ENCODE measurements at places on chromosomes 7 and 10.

DNA sequence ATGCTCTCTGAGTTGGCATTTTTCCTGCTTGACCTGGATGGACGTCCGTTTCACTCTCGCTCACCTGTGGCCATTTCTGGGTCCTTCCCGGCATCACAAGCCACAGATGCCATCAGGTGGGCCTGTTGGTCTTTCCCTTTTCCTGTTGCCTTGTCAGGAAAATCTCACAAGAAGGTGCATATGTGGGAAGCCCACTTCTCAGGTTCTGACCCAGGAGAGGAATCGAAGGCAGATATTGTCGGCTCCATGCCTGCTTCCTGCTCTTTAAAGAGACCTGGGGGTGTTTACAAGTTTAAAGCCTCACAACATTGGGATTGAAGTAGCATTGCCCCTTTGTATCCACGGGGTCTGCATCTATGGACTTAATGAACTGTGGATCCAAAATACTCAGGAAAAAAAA is 357.9 kb downstream of the RPS24 start:
- no peaks in the 10 kb centered on the region for H3K36me3 ChIP-seq
- no peak overlapping the region for H3K27ac ChIP-seq
- H3K4me1 ChIP-seq, result no peaks in the 10 kb centered on the region
- H3K4me3 ChIP-seq, result no peak overlapping the region
- no peak for DNase-seq
- H3K27me3 ChIP-seq, result no peaks in the 10 kb centered on the region

DNA sequence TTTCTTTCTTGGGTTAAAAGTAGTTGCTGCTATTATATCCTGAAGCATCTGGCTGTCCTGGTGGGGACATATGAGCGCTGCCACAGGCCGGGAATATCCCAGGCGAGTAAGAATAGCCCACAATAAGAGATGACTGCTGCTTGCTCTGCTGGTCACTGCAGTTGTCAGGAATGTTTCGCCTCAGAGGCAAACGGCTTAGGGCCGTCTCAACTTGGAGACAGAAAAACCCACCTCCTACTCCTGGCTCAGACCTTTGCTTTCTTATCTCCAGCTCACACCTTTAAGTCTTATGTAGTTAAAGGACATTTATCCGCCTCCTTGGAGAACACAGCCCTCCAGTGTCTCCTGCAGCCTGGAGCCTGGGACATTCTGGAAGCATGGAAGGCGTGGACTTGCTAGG is at the start of gene GJD4:
Gene GJD4 (plus strand): TSS at position 151 of the 400 bp plus-strand sequence. CDS start 227 bp downstream, at position 378.
- no peak for DNase-seq
- no peak within 1 kb of the TSS for H3K4me3 ChIP-seq
- no peak within 1 kb of the TSS for H3K27ac ChIP-seq

DNA sequence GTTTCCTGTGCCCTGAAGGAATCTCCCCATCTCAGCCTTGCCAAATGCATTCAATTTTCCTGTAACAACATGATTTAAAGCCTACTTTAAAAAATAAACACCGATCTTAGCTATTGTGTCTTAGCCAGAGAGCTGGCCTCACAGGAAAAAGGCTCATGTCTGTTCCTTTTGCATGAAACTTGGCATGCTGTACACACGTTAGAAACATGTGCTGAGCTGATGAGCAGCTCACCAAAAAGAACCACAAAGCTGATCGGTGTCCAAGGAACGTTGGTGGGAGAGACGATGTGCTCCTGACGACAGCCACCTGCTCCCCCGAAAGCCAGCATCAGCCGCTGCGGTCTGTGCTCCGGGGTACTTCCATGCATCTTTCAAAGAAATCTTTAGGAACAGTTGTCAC is 135.9 kb downstream of the ADARB2 start:
- no peak for DNase-seq
- no peaks in the 10 kb centered on the region for H3K36me3 ChIP-seq
- no peak overlapping the region for H3K4me3 ChIP-seq
- no peak overlapping the region for H3K27ac ChIP-seq

- no peaks in the 10 kb centered on the region for H3K4me1 ChIP-seq
- H3K27ac ChIP-seq, result no peak overlapping the region
- H3K27me3 ChIP-seq, result no peaks in the 10 kb centered on the region
- no peak for DNase-seq
Observed at GRCh38 chr10:85319826-85320225, 991.4 kb downstream of the CCSER2 start.

DNA sequence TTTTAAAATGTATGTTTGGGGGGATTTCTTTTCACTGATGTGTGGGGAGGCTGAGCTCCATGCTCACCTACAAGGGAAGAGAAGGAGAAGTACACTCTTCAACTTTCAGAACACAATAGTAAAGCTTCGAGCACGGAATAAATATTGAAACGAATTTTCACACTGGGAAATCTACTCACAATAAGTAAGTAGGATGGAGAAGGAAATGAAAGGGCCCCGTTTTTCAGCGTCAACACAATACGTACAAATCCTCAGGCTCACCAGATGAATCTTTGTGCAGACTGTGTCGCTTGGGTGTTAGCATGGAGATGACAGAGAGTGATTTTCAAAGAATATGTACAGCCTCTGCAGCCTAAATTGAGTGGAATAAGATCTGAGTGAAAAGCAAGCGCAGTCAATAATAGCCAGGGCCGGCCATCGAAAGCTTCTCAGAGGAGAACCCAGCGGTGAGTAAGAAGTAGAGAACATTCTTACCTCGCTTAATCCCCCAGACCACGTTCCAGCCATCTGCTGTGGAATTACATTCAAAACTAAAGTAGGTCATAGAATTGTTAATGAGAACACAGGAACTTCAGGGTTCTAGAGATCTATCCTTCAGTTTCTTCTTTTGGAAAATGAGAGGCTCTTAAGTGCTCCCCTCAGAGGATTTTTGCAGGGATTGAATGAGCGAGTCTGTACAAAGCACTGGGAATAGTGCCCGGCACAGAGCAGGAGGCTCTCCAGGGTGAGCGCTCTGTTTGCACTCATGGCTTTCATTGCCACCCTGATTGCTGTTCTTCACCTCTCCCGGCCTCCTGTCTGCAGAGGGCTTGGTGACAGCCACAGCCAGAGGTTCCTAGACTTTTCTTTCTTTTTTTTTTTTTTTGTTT is 292.8 kb downstream of the SFMBT2 start:
- no peaks in the 10 kb centered on the region for H3K36me3 ChIP-seq
- DNase-seq, result no peak

- peak; percentile 81 for DNase-seq
- no peak overlapping the region for H3K27ac ChIP-seq
- H3K27me3 ChIP-seq, result no peaks in the 10 kb centered on the region
Observed at GRCh38 chr7:73978661-73979563, 49.1 kb upstream of the ELN start.

DNA sequence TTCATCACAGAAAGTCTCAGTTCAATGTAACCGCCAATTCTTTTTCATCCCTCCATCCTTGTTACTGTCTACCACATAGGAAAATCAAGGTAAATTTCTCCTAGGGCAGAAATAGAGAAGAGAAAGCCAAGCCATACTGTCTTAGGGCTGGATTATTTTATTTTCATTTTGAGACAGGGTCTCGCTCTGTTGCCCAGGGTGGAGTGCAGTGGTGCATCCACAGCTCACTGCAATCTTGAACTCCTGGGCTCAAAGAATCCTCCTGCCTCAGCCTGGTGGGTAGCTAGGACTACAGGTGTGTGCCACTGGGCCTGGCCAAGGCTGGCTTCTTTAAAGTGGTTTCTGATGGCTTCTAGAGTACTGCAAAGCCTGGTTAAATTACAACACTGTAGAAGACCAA is 181.7 kb downstream of the SRPK2 start:
- H3K36me3 ChIP-seq, result peaks cover 8% of the 10 kb centered on the region
- no peak for DNase-seq
- peaks cover 17% of the 10 kb centered on the region for H3K4me1 ChIP-seq
- no peak overlapping the region for H3K4me3 ChIP-seq
- H3K27ac ChIP-seq, result no peak overlapping the region

DNA sequence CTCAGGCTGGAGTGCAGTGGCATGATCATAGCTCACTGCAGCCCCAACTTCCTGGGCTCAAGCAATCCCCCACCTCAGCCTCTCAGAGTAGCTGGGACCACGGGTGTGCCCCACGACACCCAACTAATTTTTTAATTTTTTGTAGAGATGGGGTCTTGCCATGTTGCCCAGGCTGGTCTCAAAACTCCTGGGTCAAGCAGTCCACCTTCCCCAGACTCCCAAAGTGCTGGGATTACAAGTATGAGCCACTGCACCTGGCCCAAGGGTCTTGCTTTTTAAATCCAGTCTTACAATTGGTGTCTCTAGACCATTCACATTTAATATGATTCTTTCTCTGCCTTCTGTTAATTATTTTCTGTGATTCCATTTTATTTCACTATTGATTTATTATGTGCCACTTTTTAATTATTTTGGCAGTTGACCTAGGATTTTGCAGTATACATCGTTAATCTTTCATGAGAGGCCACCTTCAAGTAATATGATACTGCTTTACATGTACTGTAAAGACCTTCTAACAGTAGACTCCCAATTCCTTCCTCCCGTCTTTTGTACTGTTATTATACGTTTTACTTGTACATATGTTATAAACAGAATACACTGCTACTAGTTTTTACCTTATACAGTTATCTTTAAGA is 18.7 kb downstream of the MMP21 start:
- H3K27me3 ChIP-seq, result no peaks in the 10 kb centered on the region
- H3K36me3 ChIP-seq, result peaks cover 18% of the 10 kb centered on the region
- DNase-seq, result no peak
- H3K4me1 ChIP-seq, result no peaks in the 10 kb centered on the region
- H3K4me3 ChIP-seq, result no peak overlapping the region

DNA sequence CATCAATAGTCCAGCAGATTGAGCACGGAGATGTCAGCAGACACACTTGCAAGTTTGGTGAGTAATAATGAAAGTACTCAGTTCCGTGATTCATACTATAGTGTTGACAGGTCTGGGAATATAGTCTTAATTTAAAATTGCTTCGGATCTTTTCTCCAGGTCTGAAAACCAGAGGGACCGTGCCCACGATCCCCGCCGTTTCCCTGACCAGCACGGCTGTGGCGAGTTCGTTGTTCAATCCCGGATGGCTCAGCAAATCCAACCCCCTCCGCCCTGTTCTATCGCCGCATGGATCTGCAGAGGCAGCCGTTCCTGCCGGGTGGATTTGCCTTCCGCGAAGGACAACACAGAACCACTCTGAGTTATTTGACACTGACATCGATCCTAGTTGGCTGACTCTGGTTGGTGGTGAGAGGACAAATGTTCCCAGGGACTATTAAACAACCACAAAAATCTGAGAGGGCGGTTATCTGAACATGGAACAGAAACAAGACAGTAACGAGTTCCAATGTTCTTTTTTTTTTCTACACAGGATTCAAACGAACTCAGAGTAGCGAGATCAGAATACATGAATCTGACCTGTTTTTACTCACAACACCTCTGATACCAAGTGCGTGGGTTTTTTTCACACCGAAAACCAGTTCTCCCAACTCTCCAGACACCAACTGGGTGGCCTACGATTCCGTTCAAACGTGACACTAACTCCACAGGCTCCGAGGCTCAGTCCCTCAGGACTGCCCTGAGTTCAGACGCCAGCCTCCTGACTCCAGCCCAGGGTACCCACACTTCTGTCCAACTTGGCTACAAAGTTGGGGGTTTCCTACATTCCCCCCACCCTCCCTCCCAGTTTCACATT is 52.7 kb downstream of the RBM17 start:
- H3K36me3 ChIP-seq, result no peaks in the 10 kb centered on the region
- peak overlapping the region; percentile 59 for H3K4me3 ChIP-seq
- H3K27ac ChIP-seq, result peak overlapping the region; percentile 94
- H3K4me1 ChIP-seq, result peaks cover 30% of the 10 kb centered on the region
- peak; percentile 61 for DNase-seq
- no peaks in the 10 kb centered on the region for H3K27me3 ChIP-seq

DNA sequence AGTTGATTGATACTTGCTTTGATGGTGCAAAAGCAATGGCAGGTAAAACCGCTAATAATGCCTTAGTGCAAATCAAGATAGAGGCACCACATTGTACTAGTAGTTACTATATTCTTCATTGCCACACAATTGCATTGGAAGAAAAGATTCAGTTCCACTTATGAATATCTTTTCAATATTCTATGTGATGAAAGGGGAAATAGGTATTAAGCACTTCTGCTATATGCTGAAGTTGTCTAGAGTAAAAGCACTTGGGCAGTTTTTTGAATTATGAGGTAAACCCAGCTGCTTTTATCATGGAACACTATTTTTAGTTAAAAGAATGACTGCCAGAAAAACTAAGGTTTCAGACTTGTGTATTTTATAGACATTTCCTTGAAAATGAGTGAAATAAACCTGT is 15.5 kb downstream of the ENTPD7 start:
- H3K27me3 ChIP-seq, result no peaks in the 10 kb centered on the region
- H3K4me1 ChIP-seq, result no peaks in the 10 kb centered on the region
- H3K36me3 ChIP-seq, result peaks cover 5% of the 10 kb centered on the region
- no peak overlapping the region for H3K27ac ChIP-seq
- DNase-seq, result no peak

DNA sequence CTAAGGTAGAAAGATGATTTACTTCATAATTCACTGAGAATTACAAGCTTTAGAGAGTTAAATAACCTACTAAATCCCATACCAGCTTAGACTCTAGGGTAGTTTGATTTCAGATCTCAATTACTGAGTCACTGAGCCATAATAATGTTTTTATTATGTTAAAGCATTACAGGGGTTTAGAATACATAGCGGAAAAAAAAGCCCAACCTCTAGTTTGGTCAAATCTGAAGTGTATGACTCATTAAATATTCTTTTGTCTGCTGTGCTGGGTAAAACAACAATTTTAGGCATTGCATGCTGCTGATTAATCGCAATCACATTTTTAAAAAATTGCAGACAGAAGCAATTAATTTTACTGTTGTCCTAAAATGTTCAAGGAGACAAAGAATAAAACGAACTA is 48.5 kb downstream of the MALRD1 start:
- H3K4me3 ChIP-seq, result no peak overlapping the region
- H3K4me1 ChIP-seq, result no peaks in the 10 kb centered on the region
- H3K27ac ChIP-seq, result no peak overlapping the region
- DNase-seq, result no peak

GRCh38 chr10:89029785-89030437 is 39.3 kb downstream of the FAS start:
- DNase-seq, result peak; percentile 64
- H3K36me3 ChIP-seq, result no peaks in the 10 kb centered on the region
- H3K4me1 ChIP-seq, result peaks cover 8% of the 10 kb centered on the region
- no peak overlapping the region for H3K27ac ChIP-seq

DNA sequence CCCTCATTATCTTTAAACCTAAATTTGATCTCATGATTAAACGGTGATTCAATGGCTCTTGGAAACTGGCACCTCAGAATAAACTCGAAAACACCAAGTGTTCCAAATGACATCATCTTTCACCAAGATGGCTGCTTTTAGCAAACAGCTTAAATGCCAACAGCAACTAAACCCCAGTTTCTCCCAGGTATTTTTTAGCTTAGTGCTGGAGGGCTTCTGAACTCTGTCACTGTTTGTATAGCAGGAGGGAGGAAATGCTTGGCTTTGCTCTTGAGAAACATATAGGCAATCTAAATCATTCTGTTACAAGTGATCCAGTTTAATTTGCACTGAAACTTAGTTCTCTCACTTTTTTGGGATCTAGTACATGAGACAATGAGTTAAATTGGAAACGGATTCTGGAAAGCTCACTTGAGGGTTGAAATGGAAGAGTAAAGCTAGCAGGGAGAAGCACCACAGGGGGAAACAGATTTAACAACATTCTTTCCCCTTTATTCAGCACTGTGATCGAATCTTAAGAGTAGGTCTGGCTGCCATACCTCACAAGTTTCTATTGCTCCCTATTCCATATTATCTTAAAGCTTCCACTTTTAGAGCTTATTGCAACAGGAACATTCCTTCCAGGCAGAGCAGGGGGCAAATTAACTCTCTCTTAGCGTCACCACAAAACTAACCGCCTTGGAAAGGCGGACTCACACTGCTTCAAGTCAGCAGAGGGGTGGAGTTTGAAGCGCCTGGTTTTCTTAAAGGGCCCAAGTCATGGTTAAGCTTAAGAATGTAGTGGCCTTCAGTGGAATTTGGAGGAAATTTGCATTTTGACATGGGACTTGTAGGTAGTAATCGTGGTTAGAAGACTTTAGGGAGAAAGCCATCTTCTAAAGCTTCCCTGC is 1.8 kb upstream of the CCDC6 start:
- H3K27ac ChIP-seq, result peak overlapping the region; percentile 97
- no peaks in the 10 kb centered on the region for H3K36me3 ChIP-seq

Measured in psoas muscle (tissue), 8 donors.